ENCODE measurements at places on chromosomes 11 and 22. TPM values are rescaled to one million over a fixed set of nuclear protein-coding genes. Genes with fewer than 3 reads are reported as not detected.

Gene SCGB1C1
- polyA plus RNA-seq: not detected

DNA sequence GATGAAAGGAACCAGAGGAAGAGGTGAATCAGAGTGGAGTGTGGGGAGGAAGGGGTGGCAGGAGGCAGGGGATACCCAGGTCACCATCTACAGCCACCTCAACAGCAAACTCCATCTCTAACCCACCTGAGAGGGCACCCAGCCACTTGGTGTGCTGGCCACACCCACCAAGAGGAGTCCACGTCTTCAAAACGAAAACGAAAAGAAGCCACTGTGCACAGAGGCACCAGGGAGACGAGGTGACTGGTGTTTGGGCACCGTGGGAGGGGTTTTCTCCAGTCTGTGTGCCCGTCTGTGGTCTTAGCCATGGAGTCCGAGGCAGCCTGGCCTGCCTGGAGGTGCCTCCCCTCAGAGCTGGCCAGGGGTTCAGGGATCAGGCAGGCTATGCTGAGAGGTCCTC, 20.2 kb downstream of the PDGFB start:
- no peak for DNase-seq
- H3K4me1 ChIP-seq: no peaks in the 10 kb centered on the region
- H3K36me3 ChIP-seq: peaks cover 18% of the 10 kb centered on the region
- H3K27ac ChIP-seq: no peak overlapping the region

Gene DUSP8
- polyA plus RNA-seq: 1.9 TPM

Gene PATE2
- polyA plus RNA-seq: not detected

Gene SMCO4
- polyA plus RNA-seq: 102 TPM

GRCh38 chr11:88193278-88193677, 18.0 kb upstream of the RAB38 start:
- no peaks in the 10 kb centered on the region for H3K27me3 ChIP-seq
- DNase-seq: no peak
- H3K27ac ChIP-seq: no peak overlapping the region
- H3K4me3 ChIP-seq: no peak overlapping the region

DNA sequence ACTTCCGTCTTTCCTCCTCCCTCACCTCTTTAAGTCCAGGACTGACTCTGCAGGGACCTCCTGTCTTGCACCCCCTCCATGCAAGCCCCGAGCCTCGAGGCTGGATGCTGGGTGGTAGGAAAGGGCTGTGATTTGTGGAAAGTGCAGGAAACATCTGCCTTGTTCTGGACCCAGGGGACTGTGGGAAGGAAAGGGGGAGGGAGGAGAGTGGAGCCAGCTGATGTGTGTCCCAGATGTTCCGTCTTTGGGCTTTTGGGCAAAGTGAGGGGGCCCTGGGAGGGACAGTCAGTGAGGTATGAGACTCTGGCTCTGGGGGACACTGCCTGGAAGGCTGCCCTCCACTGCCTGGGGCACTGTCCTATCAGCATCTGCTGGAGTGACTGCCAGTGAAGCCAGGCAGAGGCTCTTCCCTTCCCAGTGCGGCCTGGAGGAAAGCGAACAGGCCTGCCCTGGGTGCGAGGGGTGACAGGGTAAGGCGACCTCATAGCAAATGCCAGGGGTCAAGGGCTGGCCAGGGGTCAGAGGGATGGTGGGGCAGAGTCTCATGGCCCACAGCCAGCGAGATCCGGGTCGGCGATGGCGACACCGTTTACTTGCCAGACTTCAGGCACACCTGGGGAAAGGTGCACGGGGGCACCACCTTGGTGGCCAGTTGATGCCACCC, 1.7 kb downstream of the MRGPRD start:
- no peaks in the 10 kb centered on the region for H3K27me3 ChIP-seq
- no peak overlapping the region for H3K4me3 ChIP-seq
- no peak for DNase-seq

DNA sequence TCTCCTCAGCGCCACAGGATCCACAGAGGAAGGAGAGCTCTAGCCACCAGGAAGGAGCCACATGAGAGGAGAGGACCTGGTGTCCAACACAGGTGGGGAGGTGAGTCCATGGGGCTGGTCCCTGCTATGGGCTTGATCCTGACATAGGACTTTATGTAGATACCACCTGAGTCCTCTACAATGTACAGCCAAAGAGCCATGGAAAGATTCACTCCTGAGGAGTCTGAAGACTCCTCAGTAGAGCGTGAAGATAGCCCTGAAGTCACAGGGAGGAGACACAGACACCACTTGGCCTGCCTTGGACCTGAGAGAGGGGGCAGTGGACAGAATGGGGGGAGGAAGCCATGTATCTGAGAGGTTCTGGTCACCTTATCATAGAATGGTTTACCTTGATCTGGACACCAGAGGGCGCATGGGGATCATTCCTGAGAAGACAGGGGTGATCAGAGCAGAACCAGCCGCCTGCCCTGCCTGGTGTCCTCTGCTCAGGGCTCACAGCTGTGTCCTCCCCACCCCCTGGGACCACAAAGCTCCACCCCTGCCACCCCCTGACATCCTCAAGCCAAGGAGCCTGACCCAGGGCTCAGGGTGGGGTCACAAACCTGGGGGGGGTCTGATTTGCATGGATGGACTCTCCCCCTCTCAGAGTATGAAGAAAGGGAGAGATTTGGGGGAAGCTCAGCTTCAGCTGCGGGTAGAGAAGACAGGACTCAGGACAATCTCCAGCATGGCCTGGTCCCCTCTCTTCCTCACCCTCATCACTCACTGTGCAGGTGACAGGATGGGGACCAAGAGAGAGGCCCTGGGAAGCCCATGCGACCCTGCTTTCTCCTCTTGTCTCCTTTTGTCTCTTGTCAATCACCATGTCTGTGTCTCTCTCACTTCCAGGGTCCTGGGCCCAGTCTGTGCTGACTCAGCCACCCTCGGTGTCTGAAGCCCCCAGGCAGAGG, 77.0 kb downstream of the ZNF280B start:
- DNase-seq: peak; percentile 74
- no peaks in the 10 kb centered on the region for H3K4me1 ChIP-seq
- H3K27me3 ChIP-seq: no peaks in the 10 kb centered on the region
- no peaks in the 10 kb centered on the region for H3K36me3 ChIP-seq
- no peak overlapping the region for H3K4me3 ChIP-seq

DNA sequence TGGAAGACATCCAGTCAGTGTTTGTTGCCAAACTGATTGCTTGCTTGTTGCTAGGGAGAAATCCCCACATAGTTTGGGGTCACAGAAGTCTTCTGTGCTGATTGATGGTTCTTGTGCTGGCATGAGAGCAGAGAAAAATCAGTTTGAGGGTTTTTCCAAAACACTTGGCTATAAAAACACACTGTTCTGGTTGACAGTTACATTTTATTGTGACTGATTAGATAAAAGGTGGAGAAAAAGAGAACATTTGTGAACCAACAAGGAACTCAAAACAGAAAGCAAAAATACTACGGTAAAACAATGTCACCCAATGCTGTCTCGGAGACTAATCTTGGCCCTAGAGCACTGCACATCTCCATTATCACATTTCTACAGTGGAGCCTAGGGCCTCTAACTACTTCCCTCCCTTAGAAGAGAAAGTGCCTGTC, 14.4 kb upstream of the EIF4G2 start:
- H3K4me3 ChIP-seq: no peak overlapping the region
- H3K4me1 ChIP-seq: no peaks in the 10 kb centered on the region
- H3K36me3 ChIP-seq: no peaks in the 10 kb centered on the region

DNA sequence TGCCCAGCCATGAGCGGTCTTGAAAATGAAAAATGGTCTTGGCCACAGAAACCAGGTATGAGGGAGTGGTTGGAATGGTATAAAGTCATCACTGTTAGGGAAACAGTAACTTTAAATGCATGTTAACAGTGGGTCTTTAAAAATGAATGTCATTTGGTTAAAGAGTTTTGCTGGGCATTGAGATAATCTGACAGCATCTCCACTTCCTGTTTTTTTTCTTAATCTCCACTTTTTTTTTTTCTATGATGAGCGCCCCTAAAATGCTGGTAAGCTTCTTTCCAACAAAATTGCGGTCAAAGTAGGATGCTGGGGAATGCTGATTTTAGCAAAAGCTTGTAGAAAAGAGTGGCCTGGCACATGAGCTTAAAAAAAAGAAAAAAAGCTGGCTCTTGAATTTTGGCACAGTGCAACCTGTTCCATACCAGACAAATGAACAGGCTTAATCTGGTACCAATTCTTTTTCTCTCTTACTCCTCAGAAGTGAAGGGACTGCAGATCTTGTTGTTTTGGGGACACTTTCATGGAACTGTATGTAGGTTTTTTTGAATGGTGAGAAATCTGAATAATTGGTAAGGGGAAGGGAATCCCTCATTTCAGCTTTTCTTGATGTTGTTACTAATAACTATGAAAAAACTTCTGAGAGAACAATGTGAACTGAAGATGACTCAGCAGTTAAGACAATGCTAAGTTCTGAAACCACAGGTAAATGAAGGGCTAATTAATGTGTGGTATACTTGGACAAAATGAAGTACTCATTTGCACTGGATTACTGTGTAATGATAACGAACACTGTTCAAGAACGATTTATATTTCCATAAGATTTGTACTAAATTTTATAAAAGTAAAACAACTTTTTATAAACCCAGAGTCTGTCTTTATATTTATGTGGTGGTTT, 3.1 kb upstream of the ARHGEF12 start:
- peaks cover 8% of the 10 kb centered on the region for H3K36me3 ChIP-seq
- no peak overlapping the region for H3K27ac ChIP-seq
- H3K27me3 ChIP-seq: no peaks in the 10 kb centered on the region
- no peak for DNase-seq
- H3K4me3 ChIP-seq: no peak overlapping the region
- H3K4me1 ChIP-seq: peaks cover 4% of the 10 kb centered on the region

DNA sequence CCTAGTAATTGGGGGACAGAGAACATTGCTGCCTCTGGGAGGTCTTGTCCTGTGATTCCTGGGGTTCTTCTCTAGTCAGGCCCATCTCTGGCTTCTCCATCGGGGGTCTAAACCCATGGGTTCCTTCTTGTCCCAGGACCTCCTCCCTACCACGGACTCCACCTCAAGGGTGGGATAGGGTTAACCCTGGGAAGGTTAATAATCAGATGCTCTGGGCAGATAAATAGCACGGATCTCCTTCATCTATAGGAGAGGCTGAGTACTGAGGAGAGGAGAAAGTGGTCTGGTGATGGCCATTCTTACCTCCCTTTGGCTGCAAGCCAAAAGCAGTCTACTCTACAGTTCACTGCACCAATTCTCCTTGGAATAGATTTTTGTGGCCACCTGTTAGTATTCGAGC, 10.5 kb downstream of the HEPHL1 start:
- H3K4me3 ChIP-seq: no peak overlapping the region
- H3K4me1 ChIP-seq: no peaks in the 10 kb centered on the region
- H3K27me3 ChIP-seq: no peaks in the 10 kb centered on the region

Gene MB
- 0.84 TPM for polyA plus RNA-seq

Gene BIK
- polyA plus RNA-seq: 4.8 TPM

DNA sequence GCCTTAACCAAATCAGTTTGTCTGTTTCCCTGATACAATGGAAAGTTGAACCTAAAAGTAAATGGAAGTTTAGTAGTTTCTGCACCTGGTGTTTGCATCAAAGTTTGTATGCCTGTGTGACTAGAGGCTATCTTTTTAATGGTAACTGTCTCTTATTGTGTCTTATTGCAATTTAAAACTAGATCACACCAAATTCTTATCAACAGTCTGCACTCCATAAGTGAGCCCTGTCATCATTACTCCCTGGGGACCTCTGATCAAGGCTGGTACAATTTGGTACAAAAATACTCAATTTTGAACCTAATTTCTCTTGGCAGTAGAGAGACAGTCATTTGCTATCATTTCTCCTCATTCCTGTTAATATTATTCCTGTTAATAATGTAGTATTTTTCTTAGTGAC, 38.1 kb downstream of the ARHGAP1 start:
- H3K4me3 ChIP-seq: no peak overlapping the region
- H3K27ac ChIP-seq: no peak overlapping the region
- H3K36me3 ChIP-seq: peaks cover 52% of the 10 kb centered on the region
- no peaks in the 10 kb centered on the region for H3K4me1 ChIP-seq
- DNase-seq: no peak

DNA sequence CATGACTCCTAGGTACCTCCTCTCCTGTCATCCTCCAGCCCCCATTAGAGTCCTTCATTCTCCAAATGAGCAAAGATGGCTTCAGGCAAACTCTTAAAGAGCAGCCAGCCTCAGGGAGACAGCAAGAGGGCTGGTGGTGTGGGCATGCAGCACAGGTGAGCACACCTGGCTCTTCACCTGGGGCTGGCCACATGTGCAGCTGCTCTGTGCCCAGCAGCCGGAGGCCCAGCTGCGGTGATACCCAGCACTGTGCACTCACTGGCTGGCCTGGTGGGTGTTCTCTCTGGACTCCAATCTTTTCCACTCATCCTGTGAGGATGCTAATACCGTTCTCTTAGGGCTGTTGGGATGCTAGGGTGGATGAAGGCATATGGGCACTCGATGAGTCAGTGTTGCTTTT, 106.1 kb upstream of the PARVA start:
- H3K27ac ChIP-seq: no peak overlapping the region
- no peak for DNase-seq
- H3K36me3 ChIP-seq: no peaks in the 10 kb centered on the region
- H3K4me3 ChIP-seq: no peak overlapping the region

- no peak for DNase-seq
- no peaks in the 10 kb centered on the region for H3K27me3 ChIP-seq
- peaks cover 3% of the 10 kb centered on the region for H3K4me1 ChIP-seq
Observed at GRCh38 chr11:116281173-116282160, 491.3 kb downstream of the BUD13 start.

Gene MMP12
- polyA plus RNA-seq: not detected

DNA sequence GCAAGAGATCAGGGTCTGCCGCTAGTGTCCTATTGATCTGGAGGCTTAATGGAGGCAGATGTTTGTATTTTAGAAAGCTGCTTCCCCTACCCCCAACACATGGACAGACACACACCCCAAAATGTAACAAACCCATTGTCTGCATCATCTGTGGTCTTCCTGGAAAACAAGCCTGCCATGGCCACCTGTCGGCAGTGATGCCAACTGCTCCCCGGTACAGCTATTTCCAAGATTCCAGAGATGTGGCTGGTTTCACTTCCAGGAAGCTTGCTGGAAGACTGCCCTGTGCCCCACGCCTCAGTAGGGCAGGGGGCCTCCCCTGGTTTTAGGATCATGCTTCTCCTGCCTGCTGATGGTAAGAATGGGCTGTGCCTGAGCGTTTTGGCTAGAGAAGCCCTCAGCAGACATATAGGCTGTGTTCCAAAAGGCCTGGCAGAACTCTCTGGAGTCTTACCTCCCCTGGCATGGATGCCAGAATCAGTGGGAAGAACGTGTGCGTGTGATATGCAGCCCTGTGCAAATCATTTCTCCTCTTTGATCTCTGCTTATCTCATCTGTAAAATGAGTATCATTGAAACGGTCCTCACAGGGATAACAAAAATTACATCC, 108.6 kb downstream of the FBXO7 start:
- no peaks in the 10 kb centered on the region for H3K36me3 ChIP-seq
- H3K27ac ChIP-seq: no peak overlapping the region
- no peaks in the 10 kb centered on the region for H3K27me3 ChIP-seq
- peaks cover 6% of the 10 kb centered on the region for H3K4me1 ChIP-seq

- H3K36me3 ChIP-seq: no peaks in the 10 kb centered on the region
- no peak overlapping the region for H3K4me3 ChIP-seq
- H3K27me3 ChIP-seq: no peaks in the 10 kb centered on the region
- DNase-seq: peak; percentile 36
- no peaks in the 10 kb centered on the region for H3K4me1 ChIP-seq
- no peak overlapping the region for H3K27ac ChIP-seq
Observed at GRCh38 chr11:131392528-131393255, 22.3 kb downstream of the NTM start.

GRCh38 chr11:134364261-134364660, 32.5 kb downstream of the GLB1L2 start:
- peak; percentile 52 for DNase-seq
- H3K4me1 ChIP-seq: no peaks in the 10 kb centered on the region
- H3K36me3 ChIP-seq: no peaks in the 10 kb centered on the region
- no peak overlapping the region for H3K27ac ChIP-seq

Data from kidney (tissue), 22 donors.